Body of pancreas (tissue), 4 donors: ENCODE measurements at places on chromosomes 1 and 21. TPM values are rescaled to one million over a fixed set of nuclear protein-coding genes. Genes with fewer than 3 reads are reported as not detected.

The DCST2 gene
- total RNA-seq = 0.33 TPM

The C1orf141 gene
- total RNA-seq = not detected

DNA sequence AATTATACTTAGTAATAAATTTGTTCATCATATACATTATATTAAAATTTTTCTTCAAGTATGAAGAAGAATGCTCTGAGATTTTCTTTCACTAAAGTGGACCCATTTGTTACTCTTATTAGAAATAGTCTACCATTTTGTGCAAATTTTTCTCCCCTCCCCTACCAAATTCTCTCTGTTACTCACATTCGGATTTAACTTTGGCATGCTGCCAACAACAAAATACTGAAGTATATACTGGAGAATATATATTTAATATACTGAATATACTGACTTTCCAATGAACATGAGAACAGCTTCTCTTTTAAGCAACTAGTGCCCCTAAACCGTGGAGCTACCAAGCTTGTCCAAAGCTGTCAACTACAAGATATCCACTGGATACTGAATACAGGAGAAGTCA lies 57.2 kb downstream of the CENPF start:
- no peaks in the 10 kb centered on the region for H3K27me3 ChIP-seq
- H3K36me3 ChIP-seq = no peaks in the 10 kb centered on the region
- H3K4me1 ChIP-seq = no peaks in the 10 kb centered on the region
- DNase-seq = no peak
- no peak overlapping the region for H3K4me3 ChIP-seq

DNA sequence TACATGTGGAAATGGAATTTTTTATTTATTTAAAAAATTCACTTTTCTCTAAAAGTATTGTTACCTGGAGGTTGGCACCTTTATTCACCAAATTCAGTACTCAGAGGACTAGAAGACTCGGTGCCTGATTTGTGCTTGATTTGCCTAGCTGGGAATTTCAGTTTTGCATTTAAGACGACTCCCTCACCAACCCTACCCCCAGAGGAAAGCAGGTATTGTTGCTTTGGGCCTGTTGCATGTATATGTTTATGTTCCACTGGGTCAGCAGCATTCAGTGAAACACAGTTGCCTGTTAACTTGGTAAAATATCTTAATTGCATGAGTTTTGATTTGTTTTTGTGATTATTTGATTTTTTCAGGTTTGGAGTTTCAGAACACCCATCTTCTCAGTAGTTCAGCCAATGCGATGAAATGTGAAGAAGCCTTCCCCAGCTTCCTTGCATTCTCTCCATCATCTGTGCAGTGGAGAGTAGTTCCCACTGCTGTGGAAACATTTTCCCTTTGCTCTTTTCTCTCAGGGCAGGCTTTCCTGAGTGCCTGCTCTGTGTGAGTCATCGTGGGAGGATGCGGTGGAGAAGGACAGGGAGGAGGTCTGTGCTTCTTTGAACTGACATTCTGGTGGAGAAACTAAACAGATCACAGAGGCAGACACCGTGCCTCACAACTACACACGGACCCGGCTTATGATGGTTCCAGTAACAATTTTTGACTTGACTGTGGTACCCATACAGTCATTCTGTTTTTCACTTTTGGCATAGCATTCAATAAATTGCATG lies 6.4 kb downstream of the ADARB1 start:
- no peak overlapping the region for H3K4me3 ChIP-seq
- H3K4me1 ChIP-seq = peaks cover 5% of the 10 kb centered on the region
- no peak overlapping the region for H3K27ac ChIP-seq
- DNase-seq = no peak
- H3K27me3 ChIP-seq = no peaks in the 10 kb centered on the region
- no peaks in the 10 kb centered on the region for H3K36me3 ChIP-seq

DNA sequence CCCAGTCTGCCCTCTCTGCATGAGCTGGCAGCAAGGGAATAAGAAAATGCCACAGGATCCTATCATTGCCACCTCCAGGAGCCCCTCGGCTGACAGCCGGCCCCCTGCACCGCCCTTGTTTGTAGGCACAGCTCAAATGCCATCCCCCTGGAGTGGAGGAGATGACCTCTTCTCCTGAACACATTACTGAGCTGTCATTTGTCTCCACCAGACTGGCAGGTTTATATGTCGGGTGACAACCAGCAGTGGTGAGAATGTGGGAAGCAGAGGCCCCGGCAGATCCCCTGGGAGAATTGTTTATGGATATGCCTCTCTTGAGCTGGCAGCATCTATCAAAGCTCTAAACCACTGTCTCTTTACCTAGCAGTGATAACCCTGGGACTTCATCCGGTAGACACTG lies 135.4 kb upstream of the FMN2 start:
- H3K27me3 ChIP-seq = no peaks in the 10 kb centered on the region
- no peak overlapping the region for H3K27ac ChIP-seq
- DNase-seq = no peak
- H3K4me3 ChIP-seq = no peak overlapping the region
- no peaks in the 10 kb centered on the region for H3K4me1 ChIP-seq
